NB4 (cell line): ENCODE measurements at places on chromosomes 5 and 9.
A peak's percentile ranks its signal among the peaks of the same experiment; 100 is the strongest.

DNA sequence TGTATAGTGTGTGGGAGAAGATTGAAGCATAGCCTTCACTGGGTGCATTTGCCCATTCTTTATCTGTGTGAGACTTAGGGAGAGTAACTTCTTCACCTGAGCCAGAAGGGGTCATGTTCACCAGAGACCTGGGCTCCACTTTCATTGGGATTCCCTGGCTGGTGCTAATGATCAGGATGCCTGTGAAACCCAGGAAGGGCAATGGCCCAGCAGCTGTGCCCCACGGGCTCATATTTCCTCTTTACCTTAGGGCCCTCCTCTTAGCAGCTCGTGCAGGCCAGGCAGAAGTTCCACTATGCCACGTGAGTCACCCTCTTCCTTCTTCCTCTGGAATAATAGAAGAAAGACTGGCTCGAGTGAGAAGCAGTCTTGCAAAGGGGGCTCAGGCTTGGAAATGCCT, 5.0 kb downstream of the PPARGC1B start:
- peak; percentile 71 for DNase-seq

- DNase-seq, result no peak
Measured at GRCh38 chr5:91168859-91169258, 214.3 kb downstream of the ARRDC3 start.

- no peak for DNase-seq
Measured at GRCh38 chr5:178765753-178766300, 35.4 kb upstream of the ZNF354A start.

DNA sequence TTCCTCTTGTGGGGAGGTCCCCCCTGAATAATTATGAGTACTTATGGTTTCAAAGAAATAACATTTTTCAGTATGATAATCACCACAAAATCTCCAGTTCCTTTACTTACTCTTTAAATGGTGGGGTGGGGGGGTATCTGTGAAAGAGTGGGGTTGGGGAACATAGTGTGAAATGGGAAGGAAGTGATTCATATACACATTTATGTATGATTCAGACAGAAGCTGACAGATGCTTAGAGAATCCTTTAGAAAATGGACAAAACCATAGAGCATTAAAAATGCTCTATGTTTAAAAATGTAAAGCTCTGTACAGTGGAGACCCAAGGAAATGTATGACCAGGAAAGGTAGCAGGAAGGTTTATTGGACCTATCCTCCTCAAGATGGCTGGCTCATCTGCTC, 267.5 kb upstream of the GRIA1 start:
- DNase-seq, result no peak

GRCh38 chr5:106014262-106014661, 1656.5 kb downstream of the EFNA5 start:
- no peak for DNase-seq

DNA sequence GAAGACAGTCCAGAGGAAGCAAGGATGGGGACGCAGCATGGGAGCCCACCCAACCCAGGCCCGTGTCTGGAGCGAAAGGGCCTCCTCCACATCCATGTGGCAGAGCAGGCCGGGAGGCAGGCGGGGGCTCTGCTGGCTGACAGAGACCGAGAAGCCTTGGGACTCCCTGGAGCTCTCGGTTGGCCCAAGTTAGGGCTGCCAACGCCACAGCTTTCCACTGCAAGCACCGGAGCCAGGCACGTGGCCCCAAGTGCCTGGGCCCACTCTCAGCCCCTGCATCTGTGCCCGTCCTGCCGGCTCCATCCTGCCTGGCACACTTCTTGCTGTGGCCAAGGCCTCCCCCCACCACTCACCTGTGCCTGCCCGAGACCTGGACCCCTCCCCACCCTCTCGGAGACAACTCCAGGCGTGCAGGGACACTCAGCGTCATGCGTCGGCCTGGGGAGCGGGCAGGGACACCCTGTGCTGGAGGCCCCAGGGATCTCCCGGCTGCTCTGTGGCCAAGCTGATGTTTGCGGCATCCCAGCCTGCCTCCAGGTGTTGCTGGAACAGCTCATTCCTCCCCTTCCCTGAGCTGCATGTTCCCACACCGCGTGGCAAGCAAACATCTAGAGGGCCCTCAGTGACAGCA, 31.5 kb downstream of the SLC6A3 start:
- no peak for DNase-seq

- no peak for DNase-seq
Measured at GRCh38 chr5:68403301-68403700, 187.7 kb downstream of the PIK3R1 start.

DNA sequence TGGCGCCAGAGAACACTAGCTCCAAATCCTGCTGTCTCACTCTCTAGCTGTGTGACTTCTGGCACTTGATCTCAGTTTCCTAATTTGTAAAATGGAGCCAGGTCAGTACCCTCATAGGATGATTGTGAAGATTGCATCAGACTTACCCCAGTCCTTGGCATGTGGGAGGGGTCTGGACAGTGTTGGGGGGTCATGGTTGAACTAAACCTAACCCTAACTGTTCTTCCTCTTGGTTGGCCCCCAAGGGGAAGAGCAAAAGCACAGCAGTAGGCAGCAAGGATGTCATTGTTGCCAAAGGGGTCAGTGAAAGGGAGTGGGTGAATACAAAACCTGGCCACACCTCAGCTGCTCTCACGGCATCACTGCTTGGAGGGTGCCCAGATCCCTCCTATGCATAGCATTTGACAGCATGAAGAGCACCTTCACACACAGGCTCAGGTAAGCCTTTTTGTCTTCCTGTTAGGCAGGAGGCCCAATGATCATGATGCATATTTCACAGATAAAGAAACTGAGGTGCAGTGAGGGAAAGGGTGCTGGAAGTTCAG, 15.7 kb upstream of the CXCL14 start:
- no peak for DNase-seq
